Activated CD4-positive, alpha-beta T cell treated with anti-CD3 and anti-CD28 coated beads, Interleukin-2, amount 50 U/mL, for 48 hours (primary cell): ENCODE measurements at places on chromosomes 11 and 22.

- DNase-seq, result no peak
Measured at GRCh38 chr11:86624366-86624765, 48.0 kb downstream of the ME3 start.

DNA sequence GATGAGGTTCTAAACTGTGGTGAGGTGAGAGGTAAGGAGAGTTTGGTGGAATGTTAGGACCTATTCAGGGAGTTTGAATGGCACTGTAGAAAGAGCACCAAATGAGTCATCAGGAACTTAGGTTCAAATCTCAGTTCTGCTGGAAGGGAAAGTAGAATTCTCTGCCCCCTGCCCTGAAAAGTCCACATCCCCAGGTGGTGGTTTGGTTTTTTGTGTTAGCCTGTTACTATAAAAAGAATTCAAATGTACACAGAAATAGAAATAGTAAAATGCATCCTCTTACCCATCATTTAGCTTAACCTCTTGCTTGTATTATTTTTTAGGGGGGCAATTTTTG lies 20.2 kb downstream of the PPFIBP2 start:
- no peak for DNase-seq

DNA sequence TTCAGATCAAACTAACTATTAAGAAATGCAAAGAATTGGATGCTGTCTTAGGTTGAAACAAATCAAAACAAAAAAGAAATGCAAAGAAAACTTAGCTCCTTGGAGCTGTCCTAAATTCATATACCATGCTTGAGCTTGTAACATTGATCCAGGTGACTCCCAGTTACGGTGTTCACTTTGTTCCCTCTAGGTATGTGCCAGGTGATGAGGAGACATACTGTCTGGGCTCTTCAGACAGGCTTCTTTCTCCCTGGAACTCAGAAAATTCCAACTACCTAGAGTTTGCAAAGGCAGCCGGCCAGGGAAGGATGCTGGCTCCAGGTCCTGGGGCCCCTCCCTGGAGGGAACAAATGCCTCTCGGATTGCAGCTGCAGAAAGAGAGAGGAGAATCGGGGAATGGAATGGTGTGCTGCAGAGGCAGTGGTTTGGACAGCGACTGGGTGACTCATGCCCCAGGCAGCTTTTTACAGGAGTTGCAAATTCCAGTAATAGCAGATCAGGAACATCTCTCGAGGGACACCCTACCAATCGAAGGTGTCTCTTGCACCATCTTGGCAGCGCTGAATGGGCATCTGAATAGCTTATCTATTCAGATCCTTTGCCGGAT lies 12.3 kb upstream of the ASPHD2 start:
- no peak for DNase-seq

- no peak for DNase-seq
Measured at GRCh38 chr11:1568441-1568911, 3.6 kb downstream of the DUSP8 start.

DNA sequence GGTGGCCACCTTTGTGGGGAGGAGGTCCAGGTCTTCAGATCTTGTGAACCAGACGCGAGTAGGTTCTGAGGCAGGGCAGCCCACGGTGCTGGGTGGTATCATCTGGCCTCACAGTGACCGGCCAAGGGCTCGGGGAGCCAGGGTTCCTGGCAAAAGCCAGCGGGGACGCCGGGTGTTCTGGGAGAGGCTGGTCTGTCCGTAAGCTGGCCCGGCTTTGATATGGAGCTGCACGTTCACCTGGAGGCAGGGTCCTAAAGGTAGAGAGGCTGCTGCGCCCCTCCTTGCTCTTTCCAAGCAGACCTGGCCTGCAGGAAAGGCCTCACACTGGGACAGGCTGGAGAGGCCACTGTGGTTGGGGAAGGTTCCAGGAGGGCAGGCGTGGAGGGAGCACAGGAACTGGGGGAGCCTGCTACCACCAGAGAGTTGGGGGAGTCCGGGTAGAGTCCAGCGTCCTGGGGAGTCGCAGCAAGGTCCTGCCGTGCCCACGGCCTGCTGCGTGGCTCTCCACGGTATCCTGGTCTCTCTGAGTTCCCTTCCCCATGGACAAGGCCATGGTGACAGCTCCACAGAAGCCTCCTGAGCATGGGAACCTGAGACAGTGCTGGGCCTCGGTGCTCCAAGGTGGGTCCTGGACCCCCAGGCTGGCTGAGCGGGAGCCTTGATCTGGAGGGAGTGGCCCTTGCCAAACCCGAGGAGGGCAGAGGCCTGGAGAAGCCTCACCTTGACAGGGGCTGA lies 452.4 kb upstream of the B3GAT1 start:
- DNase-seq, result no peak

DNA sequence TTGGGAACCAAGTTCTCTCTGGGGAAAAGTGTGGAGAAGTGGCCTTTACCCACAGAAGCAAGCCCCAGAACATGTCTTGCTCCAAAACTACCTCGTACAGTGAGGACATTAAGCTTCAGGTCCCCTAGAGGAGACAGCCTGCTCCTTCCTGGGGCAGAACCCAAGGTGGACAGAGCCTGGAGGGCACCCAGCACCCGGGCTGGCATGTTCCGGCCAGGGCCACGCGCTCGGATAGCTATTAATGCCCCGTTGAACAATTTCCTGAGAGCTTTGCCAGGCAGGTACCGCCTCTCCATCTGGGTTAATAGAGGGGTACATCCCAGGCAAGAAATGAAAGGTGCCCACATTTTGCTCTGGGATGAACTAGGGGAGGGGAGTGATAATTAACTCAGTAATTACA lies 169.0 kb upstream of the GRK3 start:
- DNase-seq, result no peak
